ENCODE measurements at places on chromosomes 12 and 14. TPM values are rescaled to one million over a fixed set of nuclear protein-coding genes. Genes with fewer than 3 reads are reported as not detected.
A peak's percentile ranks its signal among the peaks of the same experiment; 100 is the strongest.

The RIPK3 gene
- 15.5 TPM for total RNA-seq

DNA sequence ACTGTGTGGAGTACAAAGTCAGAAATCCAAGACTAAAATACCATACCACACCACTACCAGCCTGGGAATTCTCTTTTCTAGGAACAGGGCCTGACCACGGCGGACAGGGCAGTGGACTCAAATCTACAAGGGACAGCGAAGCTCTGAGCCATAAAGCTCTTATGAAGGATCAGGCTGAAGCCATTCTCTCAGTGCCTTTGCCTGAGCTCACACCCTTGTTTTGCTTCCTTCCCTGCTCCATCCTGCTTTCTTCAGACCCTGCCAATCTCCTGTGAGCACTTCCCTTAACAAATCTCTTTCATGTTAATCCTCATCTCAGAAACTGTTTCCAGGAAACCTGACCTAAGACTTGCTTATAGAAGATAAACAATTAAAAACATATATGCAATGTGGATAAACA is 398.5 kb downstream of the MDGA2 start:
- DNase-seq: no peak

- DNase-seq: no peak
Observed at GRCh38 chr12:92608151-92609091, 94.4 kb upstream of the PLEKHG7 start.

DNA sequence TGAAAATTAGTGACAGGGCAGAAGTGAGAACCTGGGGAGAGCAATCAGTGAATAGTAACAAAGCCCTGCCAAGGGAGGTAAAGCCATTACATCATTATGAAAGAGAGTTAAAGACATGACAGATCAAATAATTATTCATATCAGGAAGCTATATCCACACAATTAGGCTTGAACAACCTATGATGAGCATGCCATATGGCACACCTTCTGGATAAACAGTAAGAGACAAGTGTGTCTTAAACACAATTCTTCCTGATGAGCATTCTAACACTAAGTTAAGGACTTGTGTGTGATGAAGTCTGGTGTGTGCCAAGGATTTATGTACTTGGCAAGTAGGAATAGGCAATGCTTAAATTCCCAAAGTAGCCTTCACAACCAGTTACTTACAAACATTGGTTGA is 76.1 kb downstream of the GALNT4 start:
- DNase-seq: no peak

The CD69 gene
- 53.6 TPM for total RNA-seq

DNA sequence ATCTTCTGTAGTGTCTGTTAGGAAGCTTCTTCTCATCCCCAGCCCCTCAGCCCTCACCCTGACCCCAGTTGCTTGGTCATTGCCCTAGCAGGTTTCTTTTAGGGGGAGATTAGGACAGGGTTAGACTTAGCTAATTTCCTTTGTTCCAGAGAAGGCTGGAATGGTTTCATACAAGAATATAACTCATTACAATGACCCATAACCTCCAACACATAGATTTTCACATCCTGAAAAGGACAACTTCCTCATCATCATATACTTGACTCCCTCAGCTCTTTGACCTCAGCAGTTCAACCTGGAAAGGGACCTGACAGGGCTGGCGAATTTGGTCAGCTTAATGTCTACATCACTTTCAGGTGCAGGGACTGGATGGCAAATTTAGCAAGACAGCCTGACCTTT is 8.0 kb upstream of the BHLHE41 start:
- no peak for DNase-seq

DNA sequence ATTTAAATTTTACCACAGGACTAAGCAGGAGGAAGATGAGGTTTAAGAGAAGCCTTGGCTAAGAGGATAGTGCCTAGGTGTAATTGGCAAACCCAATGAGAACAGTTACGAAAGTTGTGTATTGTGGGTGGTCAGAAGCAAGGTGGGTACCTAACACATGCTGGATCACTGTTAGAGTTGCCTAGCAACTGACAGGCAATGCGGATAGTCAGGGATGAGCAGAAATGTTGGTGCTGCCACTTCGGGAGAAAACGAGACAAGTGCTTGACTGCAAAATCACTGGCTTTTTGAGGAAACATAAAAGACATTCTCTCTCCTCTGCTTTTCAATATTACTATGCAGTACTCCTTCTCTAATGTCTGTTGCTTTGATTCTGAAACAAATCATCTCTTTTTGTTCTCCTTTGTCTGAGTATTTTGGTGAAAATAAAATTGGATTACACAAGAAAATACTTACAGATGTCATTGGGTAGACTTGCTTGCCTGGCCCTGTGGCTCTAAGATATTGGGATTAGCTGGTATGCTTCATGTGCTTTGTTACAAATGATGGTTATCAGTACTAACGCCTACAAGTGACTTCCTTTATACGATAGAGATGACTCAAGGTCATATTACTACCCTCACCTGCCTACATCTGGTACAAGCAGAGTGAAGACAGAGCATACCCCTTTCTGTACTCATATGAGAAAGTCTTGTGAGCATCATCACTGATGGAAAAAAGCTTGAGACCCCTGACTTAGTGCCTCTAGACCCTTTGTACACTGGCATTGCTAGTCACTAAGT is 48.0 kb downstream of the TDP1 start:
- no peak for DNase-seq

DNA sequence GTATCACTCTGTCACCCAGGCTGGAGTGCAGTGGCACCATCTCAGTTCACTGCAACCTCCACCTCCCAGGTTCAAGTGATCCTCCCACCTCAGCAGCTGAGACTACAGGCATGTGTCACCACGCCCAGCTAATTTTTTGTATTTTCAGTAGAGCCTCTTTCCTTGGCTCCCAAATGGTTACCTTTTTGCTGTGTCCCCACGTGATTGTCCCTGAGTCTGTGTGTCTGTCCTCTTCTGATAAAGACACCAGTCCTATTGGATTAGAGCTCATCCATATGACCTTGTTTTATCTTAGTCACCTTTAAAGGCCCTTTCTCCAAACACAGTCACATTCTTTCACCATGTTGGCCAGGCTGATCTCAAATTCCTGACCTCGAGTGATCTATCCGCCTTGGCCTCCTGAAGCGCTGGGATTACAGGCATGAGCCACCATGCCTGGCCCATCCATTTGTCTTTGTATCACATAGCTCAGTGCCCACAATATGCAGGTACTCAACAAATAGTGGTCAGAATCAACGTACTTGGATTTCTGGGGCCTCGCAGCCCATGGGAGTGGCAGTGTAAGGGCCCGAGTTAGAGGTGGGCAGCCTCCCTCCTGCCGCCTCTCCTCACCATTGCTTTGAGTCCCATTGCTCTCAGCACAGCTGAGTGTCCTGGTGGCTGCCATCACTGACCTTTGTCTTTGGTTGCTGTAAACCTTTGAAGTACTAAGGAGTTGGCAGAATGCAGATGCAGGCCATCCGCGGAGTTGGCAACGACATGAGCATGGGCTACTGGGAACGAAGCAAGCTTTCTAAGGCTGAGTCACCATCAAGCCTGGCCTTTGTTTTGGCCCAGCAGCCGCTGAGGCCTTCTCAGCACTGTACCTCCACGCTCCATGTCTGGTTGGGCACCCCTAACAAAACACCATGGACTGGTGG is 9.3 kb downstream of the TPCN1 start:
- no peak for DNase-seq

DNA sequence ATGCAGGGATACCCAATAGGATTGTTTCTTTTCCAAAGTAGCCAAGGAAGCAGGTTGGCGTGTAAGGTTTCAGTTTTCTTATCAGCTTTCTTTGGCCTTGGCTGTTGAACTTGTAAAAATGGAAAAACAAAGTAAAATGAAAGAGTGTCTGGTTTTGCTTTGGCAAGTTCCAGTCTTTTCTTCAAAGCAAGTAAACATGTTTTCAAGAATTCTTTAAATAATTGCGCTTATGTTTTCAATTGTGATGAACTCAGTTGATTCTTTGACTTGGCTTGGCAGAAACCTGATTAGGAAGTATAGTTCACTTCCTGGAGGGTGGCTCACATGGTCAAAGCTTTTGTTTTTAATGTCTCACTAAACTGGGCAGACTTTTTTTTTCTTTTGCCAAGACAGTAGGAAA is 112.2 kb upstream of the USP44 start:
- DNase-seq: no peak

DNA sequence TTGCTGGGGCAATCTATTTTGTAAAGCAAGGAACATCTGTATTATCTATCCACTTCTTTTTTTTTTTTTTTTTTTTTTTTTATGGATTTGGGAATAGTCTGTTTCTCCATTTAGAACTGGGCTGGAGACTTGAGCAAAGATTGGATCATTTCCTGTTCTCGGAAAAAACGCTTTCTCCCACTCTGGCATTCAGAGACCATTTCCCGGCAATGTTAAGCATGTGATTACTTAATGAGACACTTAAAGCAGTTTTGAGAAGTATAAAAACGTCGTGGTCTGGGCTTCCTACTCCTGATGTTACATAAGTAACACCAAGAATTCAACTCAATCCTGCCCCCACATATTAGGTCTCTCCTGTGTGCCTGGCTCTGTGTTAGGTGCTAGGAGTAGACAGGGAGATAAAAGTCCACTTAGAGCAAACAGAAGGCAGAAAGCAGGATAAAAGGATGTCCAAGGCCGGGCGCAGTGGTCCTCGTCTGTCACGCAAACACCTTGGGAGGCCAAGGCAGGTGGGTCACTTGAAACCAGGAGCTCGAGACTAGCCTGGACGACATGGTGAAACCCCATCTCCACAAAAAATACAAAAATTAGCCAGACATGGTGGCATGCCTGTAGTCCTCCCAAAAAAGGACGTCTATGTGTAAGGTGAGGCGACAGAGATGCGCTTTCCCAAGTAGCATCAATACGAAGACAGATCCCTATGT is 152.1 kb upstream of the GSC start:
- no peak for DNase-seq

DNA sequence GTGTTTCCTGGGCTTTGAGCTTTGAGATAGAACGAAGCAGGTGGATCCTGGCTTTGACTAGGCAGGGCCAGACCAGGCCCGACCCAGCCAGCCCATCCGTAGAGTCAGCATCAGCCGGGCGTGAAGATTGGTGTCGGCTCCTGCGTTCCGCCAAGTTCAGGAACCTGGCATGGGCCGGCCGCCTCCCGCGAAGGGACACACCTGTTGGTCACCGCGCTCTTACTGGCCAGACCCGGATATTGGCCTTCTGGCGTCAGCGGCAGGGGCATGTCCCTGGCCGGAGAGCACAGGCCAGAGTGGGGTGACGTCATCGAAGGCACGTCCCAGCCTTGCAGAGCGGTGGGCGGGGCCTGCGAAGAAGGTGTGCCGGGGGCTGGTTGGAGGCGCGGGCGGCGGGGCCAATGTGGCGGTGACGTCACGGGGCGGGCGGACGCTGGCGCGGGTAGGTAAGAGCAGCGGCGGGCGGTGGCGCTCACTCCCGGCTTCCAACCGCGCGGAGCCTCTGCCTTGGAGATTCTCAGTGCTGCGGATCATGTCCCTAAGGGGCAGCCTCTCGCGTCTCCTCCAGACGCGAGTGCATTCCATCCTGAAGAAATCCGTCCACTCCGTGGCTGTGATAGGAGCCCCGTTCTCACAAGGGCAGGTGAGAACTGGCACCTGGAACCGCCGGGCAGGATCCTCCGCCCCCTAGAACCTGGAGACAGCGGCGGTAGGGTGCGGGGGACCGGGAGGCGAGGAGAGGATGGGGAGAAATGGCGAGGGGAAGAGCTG is at the start of gene ARG2:
Gene ARG2, plus strand, starts transcription at position 475 of the 771 bp plus-strand sequence. Its CDS starts 58 bp downstream, at position 533.
- DNase-seq: peak; percentile 98

DNA sequence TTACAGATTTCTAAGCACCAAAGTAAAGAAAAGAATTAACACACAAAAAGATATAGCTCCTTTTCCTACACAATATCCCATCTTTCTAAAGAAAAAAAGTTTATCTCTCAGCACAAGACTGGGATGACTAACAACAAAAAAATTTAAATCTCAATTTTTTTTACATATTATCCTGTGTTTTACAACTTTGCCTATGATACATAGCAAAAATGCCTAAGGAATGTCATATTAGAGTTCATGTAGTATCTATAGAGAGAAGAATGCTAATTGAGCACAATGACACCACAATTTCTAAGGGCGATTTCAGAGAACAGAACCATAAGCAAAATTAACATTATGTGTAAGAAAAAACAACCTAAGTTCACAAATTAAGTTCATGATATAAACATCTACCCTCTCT is 16.3 kb downstream of the C2CD5 start:
- no peak for DNase-seq

The NGB gene
- not detected for total RNA-seq

DNA sequence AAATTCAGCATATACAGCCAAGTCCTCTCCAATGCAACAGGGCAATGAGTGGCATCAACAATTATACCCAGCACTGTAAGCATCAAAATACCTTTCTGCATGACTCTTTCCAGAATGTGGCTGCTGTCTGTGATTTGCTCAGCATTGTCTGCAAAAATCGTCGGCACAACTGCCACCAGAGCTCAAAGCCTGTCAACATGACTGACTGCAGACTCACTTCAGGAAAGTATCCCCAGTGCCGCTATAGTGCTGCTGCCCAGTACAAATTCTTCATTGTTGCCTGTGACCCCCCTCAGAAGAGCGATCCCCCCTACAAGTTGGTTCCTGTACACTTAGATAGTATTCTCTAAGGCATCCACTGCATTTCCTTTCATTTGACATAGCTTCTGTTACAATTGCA is 735 bp downstream of the RNASE6 start:
- no peak for DNase-seq

DNA sequence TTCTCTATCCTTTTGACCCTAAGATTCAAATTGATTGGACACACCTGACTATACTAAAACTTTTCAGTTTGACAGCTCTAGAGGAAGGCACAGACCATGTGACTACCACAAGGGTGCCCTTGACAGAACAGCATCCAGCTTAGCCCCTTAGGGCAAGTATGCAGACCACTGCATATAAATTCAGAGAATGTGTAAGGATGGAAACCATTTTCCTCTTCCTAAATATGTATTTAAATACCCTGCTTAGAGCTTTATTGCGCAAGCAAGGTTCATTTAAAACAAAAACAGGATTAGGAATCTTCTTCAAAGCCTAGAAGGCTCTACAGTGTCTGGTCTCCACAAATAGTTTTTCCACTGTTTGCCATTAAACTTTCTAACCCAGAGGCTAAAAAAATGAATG is 202.8 kb downstream of the MED13L start:
- DNase-seq: no peak

- DNase-seq: no peak
Observed at GRCh38 chr14:35607380-35607779, 73.4 kb downstream of the INSM2 start.

DNA sequence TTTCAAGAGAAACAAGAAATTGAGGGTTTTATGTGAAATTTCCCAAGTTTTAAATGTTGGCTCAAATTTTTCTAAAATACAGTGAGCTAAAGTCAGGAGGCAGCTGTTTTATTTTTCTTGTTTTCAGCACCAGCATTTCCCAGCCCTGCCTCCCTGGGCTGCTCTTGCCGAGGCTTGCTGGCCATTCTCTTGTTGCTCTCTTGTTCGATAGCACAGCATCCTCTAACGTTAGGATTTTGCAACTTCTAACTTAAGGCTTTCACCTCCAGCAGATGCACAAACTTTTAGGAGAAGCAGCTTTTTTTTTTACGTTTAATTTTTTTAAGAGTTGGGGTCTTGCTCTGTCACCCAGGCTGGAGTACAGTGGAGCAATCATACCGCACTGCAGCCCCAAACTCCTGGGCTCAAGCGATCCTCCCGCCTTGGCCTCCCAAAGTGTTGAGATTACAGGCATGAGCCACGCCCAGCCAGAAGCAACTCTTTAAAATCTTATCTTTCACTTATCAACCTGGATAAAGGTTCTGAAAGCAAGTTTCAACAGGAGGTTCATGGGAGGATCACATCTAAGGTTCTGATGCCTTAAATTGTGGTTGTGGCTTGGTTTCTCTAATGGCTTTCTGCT is 40.2 kb downstream of the B4GALNT3 start:
- DNase-seq: no peak

- DNase-seq: peak; percentile 60
Observed at GRCh38 chr12:6224550-6224949, 24.4 kb downstream of the CD9 start.

GRCh38 chr14:68935761-68936214 is 43.3 kb downstream of the ACTN1 start:
- DNase-seq: no peak

All from natural killer cell treated with Interleukin-12 subunit alpha and Interleukin-12 subunit beta and Interleukin-15 and Interleukin-18, amount 100 ng/mL, for 72 hours (primary cell).